GM12865 (cell line): ENCODE measurements at places on chromosomes 6 and 20.
A peak's percentile ranks its signal among the peaks of the same experiment; 100 is the strongest.

DNA sequence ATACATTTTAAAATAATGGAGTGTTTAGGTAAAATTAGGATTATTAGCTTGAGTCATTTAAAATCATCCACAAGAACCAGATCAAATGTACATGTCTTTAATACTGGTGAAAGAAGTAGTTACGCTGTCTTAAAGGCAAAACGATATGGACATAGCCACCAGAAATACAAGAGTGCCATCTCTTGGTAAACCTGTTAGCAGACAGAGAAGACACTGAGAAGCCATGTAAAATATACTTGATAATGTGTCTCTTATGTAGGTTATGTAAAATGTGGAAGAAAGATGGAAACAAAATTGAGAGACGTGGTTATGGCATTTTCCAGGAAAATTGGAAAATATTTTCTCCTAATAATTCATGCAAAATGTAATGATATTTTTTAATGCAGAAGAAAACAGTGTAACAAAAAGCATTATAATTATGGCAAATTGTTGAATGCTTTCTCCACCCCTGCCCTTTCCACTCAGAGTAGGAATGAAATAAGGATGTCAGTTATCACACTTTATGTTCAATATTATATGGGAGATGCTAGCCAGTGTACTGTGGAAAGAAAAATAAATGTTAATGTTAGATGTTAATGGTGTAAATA lies 12.2 kb upstream of the SLC17A2 start:
- DNase-seq, result peak; percentile 60

DNA sequence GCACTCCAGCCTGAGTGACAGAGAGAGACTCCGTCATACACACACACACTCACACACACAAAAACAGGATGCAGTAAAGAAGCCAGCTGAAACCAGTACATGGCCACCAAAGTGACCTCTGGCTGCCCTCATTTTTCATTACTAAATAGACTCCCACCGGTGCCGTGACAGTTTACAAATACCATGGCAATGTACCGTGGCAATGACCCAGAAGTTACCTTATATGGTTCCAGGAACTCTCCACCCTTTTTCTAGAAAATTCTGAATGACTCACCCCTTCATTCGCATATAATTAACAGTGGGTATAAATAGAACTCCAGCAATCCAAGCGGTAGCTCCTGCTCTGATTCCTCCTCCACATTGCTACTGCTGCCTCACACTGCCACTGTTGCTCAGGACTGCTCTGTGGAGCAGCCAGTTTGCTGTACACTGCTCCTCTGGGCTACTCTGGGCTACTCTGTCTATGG lies 57.7 kb downstream of the SNX5 start:
- DNase-seq, result peak; percentile 17

- DNase-seq, result no peak
These were observed 78.1 kb downstream of the MAP3K7 start for GRCh38 chr6:90508753-90509152.

- peak; percentile 41 for DNase-seq
These were observed 98.8 kb downstream of the ASXL1 start for GRCh38 chr20:32456869-32457478.
